Kidney glomerular epithelial cell (primary cell): ENCODE measurements at places on chromosomes 3 and 15.

DNA sequence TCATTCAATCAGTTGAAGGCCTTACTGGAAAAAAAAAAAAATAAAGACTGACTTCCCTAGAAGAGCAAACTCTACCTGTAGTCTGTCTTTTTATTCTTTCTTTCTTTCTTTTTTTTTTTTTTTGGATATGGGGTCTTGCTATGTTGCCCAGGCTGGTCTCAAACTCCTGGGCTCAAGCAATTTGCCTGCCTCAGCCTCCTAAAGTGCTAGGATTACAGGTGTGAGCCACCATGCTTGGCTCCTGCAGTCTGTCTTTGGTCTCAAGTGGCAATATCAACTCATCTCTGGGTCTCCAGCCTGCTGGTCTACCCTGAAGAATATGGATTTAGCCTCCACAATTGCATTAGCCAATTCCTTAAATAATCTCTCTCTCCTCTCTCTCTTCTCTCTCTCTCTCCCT, 167.7 kb upstream of the P2RY1 start:
- no peak for DNase-seq

GRCh38 chr3:61926923-61927322, 365.6 kb downstream of the PTPRG start:
- DNase-seq: no peak

- DNase-seq: no peak
Observed at GRCh38 chr15:95277266-95277665, 1045.9 kb downstream of the MCTP2 start.

DNA sequence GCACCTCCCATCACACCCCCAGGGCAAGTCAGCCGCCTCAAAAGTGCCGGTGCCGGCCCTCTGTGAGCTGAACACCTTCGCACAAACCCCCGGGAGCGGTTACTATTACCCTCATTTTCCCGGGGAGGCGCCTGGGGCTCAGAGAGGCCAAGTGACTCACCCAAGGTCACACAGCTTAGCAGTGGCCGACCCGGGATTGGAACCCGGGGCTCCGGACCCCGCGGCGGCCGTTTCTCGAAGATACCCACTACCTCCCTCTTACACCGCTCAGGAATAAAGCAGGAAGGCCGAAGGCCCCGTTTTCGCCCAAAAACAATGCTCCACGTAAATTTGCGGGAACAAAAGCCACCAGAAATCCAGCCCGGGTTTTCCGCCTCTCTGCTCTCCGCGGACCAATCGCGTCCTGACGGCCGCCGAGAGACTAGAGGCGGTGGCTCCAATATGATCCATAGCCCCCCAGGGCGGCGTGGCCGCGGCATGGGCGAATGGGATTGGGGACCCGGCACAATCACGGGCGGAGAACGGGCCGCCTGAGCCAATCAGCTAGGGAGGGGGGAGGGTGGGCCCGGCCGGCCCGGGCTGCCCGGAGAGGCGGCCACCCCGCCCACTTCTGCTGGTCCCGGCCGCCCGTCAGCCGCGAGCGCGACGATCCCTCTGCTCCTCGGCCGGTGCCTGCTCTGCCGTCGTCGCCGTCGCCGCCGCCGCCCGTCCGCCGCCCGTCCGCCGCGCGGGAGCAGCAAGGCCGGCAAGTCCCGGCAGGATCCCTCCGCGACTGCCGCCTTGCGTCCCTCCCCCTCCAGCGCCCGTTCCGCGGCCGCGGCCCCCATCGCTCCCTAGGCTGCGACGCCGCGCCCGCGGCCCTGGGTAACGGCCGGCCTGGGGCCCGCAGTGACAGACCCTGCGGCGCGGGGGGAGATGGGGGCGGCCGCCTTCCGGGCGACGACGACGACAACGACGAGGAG, 177.0 kb downstream of the OR4M2 start:
- no peak for DNase-seq

GRCh38 chr15:49876401-49877038, 242.5 kb downstream of the ATP8B4 start:
- DNase-seq: no peak

DNA sequence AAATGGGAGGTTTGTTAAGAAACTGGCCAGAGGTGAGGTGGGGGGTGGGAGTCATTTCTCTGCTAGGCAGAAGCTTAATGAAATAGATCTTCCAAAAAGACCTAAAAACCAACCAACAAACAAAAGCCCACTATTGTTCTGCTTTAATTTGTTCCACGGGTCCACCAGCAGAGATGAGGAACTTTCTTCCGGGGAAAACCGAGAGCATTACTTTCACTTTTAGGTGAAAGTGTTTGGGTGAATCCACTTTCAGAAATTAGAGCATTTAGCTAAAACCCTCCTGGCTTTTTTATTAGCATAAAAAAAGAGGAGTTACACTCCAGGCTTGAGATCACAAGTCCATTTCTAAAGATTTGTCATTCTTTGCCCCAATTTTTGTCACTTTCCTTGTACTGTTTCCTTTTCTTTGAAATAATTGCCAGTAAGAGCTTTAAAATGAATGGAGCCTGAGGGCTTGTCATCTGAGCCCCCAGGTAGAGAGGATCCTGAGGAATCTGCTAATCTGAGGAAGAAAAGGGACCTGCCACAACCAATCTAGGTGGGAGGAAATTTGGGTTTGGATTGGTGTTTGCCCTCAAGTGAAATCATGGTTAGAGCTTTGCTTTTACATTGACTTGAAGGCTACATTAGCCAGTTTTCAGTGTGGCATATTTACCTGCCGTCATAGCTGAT, 667.6 kb downstream of the NAALADL2 start:
- DNase-seq: peak; percentile 42

DNA sequence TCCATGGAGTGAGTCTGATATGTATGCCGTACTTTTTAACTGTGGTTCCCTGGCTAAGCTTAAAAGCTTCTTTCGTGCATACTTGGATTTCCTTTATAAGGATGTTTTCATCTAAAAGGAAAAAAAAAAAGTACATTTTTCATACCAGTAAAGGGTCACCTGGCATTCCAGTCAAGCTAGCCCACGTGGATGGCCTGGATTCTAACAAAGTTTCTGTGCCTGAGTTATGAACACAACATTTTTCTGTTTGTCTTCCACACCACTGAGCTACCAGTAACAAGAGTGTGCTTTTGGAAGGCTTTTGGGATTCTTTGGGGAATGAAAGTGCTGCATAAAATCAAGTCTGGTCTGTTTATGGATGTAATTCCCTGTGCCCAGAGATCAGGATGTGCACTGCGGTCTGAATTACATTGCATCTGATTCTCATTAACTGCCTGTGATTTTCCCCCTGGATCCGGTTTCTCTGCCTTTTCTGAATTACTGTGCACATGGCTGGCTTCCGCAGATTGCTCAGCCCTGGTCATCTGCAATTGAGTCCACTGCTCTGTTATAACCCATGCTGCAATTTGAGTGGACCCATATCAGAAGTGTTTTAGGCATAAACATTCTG, 38.2 kb upstream of the MAGI1 start:
- DNase-seq: no peak

GRCh38 chr3:136070334-136070733, 104.8 kb downstream of the PPP2R3A start:
- DNase-seq: peak; percentile 67

GRCh38 chr15:54282228-54282836, 304.1 kb downstream of the UNC13C start:
- no peak for DNase-seq

GRCh38 chr3:162117961-162118360, 621.4 kb downstream of the OTOL1 start:
- no peak for DNase-seq

- DNase-seq: no peak
Observed at GRCh38 chr15:92384381-92384780, 9.3 kb upstream of the ST8SIA2 start.

- no peak for DNase-seq
Observed at GRCh38 chr3:11510001-11510340, 133.7 kb downstream of the VGLL4 start.

DNA sequence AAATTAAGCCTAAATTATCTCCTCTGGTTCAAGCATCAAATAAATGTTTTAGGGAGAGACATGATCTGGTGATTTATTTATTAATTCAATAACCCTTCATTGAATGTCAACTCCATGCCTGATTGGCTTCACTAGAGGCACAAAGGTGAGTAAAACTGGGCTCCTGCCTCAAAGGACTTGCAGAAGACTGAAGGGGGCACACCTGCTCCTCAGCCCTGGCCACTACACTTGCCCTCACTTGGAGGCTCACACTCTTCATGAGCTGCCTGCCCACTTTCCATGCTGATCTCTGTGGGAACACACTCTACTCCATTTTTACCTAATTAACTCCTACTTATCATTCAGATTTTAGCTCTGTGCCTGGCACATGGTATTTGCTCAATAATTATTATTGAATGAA, 84.4 kb upstream of the KCNMB2 start:
- no peak for DNase-seq

DNA sequence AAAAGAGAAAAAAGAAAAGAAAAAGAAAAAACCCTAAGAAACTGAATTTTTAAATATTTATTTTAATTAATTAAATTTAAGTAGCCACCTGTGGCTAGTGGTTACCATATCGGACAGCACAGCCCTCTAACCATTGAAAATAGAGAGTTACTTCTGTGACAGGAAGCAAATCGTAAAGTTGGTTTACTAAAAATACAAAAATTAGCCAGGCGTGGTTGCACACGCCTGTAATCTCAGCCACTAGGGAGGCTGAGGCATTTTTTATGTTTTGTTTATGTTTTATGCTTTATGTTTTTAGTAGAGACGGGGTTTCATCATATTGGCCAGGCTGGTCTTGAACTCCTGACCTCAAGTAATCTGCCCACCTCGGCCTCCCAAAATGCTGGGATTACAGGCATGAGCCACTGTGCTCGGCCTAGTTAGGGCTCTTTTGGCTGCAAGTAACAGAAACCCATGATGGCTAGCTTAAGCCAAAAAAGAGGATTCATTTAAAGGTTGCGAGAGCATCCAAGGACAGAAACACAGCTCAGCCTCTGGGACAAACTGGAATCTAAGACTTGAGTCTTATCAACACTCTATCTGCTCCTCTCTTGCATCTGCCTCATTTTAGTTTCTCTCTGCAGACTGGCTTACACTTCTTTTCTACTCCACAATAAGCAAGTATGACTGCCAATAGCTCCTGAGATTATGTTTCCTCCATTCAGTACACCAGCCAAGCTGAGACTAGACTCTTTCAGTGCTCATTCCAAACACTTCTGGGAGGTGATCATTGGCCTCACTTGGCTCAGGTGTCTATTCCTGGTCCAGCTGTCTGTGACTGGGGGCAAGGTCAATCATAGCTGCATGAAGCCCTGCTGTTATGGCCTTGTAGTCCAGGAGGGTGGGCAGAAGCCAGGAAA, 6.8 kb upstream of the SKIL start:
- DNase-seq: no peak

GRCh38 chr3:181558870-181559269, 152.9 kb upstream of the SOX2 start:
- DNase-seq: no peak

GRCh38 chr3:172600644-172601065, 77.4 kb upstream of the TNFSF10 start:
- no peak for DNase-seq

DNA sequence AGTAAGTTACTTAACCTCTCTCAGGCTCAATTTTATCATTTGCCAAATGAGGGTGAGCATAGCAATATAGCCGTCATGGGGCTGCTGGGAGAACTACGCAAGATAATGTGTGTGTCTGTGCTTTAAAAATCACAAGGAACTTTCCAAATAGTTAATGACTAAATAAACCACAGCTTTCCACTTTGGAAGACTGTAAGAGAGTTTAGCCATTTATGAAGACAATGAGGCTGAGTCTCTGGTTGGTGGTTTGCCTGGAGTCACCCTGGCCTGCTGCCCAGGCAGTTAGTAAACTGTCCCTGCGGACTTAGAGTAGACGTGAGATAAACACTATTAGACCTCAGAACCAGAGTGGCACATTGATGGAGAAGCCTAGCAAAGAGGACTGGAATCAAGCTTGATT, 357.7 kb downstream of the CLSTN2 start:
- peak; percentile 88 for DNase-seq

- DNase-seq: no peak
Observed at GRCh38 chr3:126748701-126749546, 44.9 kb downstream of the CHCHD6 start.

DNA sequence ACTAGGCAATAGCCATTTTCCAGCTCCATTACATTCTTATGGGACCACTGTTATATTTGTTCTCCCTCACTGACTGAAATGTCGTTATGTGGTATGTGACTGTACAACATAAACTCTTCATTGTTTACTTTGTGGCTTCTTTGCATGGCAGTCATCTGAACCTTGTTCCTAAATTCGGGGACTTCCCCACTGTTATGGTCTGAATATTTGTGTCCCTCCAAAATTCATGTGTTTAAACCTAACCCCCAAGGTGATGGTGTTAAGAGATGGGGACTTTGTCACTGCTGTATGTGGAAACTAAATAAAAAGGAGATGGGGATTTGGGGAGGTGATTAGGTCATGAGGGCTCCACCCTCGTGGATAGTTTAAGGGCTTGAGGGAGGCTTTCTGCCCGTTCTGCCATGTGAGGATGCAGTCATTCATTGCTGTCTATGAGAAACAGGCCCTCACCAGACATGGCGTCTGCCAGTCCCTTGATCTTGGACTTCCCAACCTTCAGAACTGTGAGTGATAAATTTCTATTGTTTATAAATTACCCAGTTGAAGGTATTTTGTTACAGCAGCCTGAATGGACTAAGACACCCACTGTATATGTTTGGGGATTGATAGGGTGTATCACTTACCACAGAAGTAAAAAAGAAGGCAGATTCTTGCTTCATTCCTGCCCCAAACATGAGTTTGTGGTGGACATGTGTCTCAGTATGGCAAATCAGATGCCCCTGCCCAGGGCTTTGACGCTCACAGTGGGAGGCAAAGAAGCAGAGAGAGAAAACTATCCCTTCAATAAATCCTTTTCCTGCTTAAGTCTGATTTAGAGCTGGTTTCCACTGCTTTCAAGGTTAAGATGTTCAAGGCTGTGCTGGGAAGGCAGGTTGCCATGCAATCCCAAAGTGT, 138.0 kb upstream of the UBE2E1 start:
- no peak for DNase-seq

DNA sequence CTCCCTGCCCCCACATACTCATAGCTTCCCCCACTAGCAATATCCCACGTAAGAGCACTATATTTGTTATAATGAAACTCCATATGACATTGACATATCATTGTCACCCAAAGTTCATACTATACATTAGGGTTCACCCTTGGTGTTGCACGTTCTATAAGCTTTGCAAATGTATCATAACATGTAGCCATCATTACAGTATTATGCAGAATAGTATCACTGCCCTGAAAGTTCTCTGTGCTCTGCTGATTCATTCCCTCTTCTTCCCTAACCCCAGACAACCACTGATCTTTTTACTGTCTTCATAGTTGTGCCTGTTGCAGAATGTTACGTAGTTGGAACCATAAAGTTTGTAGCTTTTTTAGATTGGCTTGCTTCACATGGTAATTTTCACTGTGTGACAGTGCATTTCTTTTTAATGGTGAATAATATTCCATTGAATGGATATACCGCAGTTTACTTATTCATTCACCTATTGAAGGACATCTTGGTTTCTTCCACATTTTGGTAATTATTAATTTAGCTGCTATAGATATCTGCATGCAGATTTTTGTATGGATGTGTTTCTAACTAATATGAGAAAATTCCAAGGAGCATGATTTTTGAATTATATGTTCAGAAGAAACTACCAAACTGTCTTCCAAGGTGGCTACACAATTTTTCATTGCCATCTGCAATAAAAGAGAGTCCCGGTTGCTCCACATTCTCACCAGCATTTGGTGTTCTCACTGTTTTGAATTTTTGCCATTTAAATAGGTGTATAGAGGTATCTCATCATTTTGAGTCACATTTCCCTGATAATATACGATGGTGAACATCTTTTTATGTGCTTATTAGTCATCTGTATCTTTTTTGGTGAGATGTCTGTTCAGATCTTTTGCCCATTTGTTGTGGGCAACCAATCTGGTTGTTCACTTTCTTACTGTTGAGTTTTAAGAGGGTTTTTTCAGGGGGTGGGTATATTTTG, 59.7 kb downstream of the CD200 start:
- DNase-seq: no peak
